ENCODE measurements at places on chromosomes 7 and 10.

GRCh38 chr7:28070297-28071055 lies 110.1 kb downstream of the JAZF1 start:
- no peak for DNase-seq

DNA sequence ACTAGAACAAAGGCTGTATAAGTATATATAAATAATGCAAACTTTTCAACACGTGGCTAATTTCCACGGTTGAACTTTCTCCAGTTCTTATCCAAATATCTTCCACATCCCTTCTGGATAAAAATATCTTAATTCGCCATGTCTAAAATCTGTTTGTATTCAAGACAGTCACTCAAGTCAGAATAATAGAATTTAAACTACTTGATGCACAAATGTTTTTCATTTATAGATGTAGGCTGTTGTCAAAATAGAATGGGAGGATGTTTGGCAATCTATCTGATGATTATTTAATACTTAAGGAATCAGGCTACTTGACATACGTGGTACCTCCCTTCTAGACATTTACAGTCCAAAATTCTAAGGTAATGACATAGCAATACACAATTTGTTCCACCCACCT lies 204.3 kb downstream of the TWIST1 start:
- DNase-seq, result no peak

GRCh38 chr10:33333260-33334101 lies 986 bp downstream of the NRP1 start:
- DNase-seq, result no peak

GRCh38 chr7:95875519-95875918 lies 103.2 kb downstream of the DYNC1I1 start:
- no peak for DNase-seq

- DNase-seq, result no peak
Measured at GRCh38 chr10:47376522-47377220, 7.4 kb downstream of the ZNF488 start.

DNA sequence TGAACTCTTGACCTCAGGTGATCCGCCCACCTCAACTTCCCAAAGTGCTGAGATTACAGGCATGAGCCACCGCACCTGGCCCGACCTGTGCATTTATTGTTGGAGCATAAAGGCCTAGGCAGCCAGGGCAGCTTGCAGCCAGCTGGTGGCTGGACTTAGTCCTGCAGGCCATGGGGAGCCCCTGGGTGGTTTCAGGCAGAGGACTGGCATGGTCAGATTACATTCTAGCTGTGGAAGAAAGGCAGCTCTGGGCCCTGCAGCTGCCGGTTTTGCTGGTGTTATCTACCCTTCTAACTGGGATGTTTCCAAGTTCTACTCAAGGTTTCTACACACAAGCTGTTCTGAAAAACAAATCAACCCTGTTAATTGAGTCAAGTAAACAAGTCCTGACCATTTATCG lies 22.7 kb upstream of the MKRN1 start:
- DNase-seq, result no peak

DNA sequence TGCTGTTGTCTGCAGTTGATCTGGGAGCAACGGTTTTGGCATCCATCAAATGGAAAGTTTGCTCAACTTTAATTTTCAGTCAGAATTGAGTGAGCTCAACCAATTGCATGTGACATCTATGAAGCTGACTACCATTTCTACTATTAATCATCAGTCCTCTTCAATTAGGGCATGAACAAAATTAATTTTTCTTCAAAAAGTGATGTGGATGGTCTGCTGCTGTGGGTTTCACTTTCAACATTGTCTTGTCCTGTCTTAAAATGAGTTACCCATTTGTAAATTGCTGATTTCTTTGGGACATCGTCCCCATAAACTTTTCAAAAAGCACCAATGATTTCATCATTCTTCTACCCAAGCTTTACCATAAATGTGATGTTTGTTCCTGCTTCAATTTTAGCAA lies 176.7 kb upstream of the LRRN3 start:
- no peak for DNase-seq

- no peak for DNase-seq
Measured at GRCh38 chr10:78945838-78946237, 122.9 kb upstream of the ZMIZ1 start.

DNA sequence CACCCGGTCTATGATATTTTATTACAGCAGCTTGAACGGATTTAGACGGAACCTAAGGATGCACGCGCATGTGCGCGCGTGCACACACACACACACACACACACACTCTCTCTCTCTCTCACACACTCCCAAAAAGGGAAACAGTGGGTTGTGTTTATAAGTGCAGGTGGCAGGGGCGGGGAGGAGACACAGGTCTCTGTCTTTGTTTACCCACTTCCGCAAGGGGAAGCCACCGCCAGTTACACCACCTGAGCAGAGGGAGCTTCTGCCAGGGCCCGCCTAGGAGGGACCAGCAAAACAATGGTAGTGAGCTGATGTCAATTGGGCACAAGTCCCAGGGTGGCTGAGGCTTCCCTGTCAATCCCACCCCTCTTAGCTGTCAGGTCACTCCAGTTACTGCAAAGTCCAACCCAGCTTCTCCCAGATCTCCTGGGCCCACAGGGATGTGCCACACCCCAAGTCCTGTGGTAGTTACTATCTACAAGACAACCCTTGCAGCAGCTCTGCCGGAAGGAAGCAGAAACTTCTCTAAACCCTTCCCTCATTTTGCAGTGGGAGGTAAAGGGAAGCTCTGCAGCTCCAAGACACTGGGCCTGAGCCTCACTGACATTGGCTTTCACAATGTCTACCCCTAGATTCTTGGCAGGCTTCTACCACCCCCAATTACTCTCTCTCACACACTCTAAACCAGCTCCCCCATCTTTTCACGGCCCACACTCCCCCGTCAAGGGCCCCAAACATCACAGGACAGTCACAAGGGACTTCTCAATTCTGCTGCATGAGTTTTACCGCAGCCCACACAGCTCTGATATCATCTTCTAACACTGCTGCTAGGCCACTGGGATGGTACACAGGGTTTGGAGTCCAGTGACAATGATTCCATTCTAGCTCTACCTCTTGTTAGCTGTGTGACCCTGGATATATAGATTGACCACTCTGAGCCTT lies 17.6 kb downstream of the ANXA11 start:
- peak; percentile 56 for DNase-seq

DNA sequence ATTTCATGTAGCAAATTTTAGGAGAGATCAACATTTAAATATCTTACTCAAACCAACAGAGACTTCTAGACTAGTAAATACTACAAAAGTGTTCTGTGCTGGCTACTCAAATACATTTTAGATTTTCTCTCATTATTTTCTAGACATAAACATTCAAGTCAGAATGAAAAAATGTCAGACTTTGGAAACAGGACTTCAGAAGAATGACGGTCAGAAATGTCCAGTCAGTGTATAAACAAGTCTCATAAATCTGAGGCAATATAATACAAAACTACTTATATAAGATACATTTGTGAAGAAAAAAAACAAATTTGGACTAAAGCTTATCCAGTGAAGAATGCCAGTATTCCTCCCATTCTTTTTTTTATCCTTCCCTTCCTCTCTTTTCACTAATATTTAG lies 25.9 kb downstream of the RNLS start:
- DNase-seq, result no peak

DNA sequence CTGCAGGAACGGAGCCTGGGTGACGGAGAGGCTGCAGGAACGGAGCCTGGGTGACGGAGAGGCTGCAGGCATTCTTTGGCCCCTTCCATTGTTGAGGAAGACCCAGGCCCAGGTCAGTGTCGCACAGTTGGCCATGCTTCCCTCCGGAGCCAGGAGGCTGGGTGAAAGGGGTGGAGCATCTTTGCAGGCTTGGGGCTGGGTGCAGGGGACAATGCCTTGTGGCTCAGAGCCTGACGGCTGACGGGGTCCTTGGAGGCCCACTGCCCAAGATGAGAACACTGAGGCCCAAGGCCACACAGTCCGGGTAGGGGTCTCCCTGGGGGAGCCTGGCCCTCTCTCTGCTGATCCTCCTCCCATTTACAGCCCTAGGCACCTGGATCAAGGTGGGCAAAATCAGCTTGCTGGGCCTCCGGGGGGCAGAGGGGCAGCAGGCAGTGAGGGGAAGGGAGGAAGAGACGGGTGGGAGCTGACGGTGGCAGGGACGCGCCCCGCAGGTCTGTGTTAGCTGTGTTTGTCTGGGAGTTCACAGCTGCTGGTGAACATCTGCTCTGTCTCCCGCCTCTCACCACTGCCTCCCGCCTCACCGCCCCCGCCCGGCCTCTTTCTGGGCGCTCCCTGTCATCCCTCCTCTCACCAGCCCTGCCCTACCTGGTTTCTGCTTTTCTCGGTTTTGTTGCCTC lies 30.6 kb upstream of the PCBD1 start:
- no peak for DNase-seq

DNA sequence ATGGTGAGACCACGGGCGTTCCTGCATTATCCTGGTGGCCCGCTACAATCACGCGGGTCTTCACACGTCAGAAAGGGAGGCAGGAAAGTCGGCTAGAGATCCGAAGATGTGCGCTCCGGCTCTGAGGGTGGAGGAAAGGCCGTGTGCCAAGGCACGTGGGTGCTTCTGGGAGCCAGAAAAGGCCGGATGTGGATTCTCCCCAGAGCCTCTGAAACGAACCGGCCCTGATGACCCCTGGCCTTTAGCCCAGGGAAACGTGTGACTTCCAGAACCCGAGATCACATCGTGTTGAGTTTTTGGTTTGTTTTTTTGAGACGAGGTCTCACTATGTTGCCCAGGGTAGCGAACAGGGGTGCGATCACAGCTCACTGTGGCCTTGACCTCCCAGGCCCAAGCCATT lies 244.2 kb downstream of the ELFN1 start:
- DNase-seq, result no peak

GRCh38 chr7:8585591-8585990 lies 152.2 kb downstream of the NXPH1 start:
- no peak for DNase-seq

DNA sequence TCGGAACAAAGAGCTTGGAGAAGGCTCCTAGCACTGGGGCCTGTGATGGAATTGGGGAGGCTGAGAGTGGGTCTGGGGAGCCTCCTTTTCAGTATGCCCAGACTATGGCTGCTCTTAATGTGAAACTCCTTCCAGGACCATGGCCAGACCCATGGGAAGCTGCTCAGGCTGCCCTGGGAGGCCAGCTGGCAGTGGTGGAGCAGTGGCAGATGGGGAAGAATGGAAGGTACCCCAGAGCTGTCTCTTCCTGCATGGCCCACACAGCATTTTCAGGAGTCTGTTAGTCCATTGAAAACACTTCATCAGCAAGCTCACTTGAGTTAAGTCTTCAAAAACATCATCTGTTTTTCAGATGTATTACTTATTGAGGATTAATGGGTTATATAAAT lies 18.5 kb downstream of the NACAD start:
- no peak for DNase-seq

- DNase-seq, result no peak
Measured at GRCh38 chr7:25790963-25791362, 361.0 kb upstream of the NFE2L3 start.

- no peak for DNase-seq
Measured at GRCh38 chr7:142384493-142384922, 126.7 kb upstream of the PRSS58 start.

DNA sequence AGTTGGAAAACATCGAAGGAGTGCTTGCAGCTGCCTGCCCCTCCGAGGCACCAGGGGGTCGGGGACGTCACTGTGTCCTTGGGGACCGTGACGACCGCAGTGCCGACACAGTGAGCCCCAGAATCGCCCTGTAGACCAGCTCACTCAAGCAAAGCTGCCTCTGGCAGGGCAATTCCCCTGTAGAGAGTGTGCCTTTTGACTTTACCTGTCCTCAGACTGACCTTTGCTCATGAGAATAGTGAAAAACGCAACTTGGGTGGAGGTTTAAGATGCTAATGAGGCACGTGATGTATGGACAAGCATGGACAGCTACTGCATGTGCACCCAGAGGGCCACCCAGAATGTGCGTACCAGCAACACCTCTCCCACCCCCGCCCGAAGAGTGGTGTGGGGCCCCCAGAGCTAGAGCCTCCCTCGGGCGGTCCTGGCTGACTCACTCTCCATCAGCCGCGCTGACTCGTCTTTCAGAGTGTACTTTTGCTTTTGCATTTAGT lies 271.9 kb downstream of the ADARB2 start:
- no peak for DNase-seq

DNA sequence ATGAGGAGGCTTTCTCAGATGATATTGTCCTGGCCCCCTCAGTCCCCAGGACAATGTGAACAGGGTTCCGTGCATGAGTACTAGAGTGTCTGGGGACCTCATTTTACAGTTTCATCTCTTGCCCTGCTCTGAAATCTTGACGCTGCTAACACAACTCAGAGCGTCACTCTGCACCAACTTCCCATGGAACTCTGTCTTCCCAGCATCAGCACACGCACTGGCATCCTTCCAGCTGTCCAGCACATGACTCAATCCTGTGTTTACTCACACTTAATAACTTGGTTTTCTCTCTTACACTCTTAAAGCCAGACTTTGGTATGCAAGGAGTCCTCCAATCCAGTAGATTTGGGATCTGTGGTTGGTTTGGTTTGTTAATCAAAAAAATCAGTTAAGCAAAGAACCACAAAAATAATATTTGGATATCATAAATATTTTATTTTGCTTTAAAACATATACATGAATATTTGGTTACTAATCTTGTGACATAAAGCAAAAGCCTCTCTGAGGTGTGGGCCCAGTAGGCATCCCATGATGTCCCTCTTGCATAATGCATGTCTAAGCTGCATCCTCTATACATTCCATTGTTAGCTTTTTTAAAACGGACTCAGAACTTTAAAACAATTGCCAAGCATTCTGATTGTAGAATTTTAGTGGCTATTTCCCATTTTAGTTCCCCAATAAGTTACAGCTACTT lies 131.0 kb downstream of the CXCL12 start:
- no peak for DNase-seq

GRCh38 chr7:25922296-25922695 lies 229.7 kb upstream of the NFE2L3 start:
- no peak for DNase-seq

DNA sequence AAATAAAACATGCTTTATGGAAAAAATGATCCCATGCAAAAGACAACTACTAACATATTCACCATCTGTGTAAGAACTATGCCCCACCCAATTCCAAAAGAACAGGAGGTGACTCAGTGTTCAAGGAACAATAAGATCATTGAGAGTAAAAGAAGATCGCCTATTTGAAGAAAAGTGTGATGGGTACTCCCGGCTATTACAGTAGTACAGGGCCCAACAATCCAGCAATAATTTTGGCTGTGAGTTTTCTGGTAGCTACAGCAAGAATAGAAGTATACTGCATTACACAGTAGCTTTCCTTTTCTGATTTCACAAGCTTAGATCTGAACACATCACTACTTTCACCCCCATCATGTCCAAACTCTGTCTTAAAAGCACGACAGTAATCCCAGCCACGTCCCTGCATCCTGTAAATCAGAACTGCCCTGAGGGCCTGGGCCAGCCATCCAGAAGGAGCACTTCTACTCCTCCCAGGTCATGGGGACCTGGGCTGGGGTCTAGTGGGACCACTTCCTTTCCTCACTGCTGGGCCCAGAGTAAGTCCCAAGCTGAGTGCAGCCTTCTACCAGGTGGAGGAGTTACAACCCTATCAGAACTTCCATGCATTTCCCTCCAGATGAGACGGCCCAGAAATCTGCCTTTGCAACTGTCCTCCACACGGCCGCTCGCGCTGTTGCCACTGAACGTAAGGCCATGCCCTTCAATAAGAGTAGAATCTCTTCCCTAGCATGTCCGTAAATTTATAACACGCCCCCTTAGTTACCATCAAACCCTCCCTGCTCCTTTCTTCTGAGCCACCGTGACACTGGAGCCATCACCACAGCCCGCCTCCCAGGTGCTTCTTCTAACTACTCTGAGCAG lies 7.9 kb downstream of the ESYT2 start:
- DNase-seq, result no peak

All from GM18507 (cell line).